MCF 10A (cell line): ENCODE measurements at places on chromosomes 11 and 22. TPM values are rescaled to one million over a fixed set of nuclear protein-coding genes. Genes with fewer than 3 reads are reported as not detected.

Gene OR6T1
- total RNA-seq: not detected in 2 replicates

DNA sequence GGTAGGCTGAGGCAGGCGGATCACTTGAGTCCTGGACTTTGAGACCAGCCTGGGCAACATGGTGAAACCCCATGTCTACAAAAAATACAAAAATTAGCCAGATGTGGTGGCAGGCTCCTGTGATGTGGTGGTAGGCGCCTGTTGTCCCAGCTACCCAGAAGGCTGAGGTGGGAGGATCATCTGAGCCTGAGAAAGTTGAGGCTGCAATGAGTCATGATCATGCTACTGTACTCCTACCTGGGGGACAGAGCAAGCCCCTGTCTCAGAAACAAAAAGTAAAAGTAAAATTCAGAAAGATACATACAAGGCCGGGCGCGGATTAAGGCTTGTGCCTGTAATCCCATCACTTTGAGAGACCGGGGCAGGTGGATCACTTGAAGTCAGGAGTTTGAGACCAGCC lies 6.3 kb downstream of the LDHAL6A start:
- DNase-seq: no peak

Gene IGSF9B
- 13.9 and 19.7 TPM in 2 replicates for total RNA-seq

Gene APOA1
- not detected in 2 replicates for total RNA-seq

DNA sequence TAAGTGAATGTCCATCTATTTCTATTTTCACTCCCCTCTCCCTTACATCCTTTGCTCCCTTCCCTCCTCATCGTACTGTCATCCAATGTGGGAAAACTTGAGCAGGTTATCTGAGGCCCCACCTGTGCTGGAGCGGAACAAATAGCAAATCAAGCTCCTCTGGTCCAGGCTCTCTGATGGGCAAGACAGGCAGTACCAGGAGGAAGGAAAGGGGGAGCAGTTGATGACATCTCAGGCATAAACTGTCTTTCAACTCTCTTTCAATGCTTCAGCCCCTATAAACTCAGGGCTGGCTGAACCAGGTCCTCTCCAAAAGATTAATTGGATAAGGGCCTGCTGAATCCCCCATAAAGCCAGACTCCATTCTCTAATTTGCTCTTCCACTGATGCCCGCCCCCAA lies 1.5 kb upstream of the CCKBR start:
- no peak for DNase-seq

Gene APOL4
- total RNA-seq: not detected in 2 replicates

DNA sequence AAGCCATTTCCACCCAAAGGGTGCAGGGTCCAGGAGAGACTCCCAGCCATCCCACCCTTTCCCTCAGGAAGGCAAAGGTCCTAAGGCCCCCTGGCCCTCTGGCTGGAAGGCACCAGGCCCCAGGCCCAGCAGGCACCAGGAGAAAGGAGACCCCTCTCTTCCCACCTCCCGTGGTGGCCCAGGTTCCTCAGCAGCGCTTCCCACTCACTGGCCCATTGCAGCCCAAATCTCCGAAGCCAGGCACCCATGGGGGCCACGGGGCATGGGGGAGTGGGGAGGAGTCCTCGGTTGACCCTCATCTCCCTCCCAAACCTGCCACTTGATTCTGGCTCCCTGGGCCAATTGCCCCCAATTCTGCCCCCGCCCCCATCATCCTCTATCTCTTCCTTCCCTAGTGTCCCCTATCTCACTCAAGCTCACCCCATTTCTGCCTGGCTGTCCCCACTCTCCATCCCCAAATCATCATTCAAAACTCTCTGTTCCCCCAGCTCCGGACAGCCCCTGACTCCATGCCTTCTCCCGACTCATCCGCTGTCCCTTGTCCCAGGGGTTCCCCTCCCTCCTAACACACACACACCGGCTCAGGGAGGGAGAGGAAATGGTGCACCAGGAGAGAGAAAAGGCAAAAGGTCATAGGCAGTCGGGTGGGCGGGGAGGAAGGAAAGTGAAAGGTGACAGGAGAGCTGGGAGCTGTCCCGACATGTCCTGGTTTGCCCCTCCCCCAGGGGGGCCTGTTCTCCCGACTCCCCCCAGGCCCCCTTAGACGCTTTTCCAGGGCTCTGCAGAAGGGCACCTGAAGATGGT lies 1.2 kb downstream of the LIF start:
- no peak for DNase-seq

- no peak for DNase-seq
These were observed 5.4 kb upstream of the DKK3 start for GRCh38 chr11:12013781-12014180.

GRCh38 chr11:117409511-117409910 lies 81.9 kb downstream of the CEP164 start:
- DNase-seq: no peak

Gene ZBTB16
- total RNA-seq: 70.4 and 75.3 TPM in 2 replicates

Gene ART1
- not detected in 2 replicates for total RNA-seq

Gene DAGLA
- 1.0 and 1.5 TPM in 2 replicates for total RNA-seq

DNA sequence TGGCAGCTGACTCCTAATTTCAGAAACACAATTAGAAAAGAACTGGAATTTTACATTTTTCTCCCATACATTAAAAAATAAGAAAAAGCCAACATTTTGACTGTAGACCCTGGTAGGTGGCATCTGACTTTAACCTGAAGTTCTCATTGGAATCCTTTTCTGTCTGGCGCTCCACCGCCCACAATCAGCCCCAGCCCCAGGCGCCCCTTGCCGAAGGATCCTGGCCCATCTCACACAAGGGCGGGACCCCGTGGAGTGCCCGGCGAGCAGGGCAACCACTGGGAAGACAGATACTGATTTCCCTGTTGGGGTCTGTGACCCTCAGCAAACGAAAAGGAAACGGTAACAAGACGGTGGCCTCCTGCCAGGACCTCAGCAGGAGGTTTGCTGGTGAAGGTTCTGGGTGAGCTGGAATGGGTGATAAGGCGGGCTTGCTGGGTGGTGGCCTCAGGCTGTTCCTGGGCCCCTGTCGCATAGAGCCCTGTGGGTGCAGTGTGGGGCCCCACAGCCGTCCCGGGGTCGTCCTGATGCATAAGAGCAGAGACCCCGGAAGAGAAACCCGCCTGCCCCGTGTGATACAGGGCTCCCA lies 15.7 kb downstream of the TSPO start:
- DNase-seq: no peak

DNA sequence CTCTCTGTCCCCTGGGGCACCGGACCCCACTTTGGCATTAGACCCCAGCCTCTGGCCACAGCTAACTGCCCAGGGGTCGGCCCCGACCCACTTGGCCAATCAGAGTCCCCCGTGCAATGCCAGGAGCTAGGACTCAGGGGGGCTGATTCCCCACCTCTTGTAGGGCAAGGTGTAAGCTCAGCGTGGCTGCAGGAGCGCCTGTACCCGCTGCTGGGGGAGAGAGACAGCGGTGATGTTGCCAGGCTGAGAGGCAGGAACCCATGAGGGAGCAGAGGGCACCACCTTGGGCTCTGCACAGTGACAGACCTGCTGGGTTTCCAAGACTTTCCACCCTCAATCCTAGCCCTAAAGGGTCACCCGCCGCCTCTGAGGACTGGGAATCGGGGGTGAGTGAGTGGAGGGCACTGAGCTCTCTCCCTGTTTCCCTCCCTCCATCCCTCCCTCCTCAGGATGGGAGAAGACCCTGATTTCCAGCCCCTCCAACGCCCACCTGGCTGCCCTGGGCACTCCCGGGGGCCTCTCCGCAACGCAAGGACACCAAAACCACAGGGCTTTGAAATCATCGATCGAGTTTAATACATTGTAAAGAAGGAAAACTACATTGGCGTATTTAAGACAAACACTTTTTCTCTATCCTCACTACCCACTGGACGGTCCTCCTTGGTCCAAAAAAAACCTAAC lies 128.4 kb downstream of the ARHGAP8 start:
- no peak for DNase-seq
